ENCODE measurements at places on chromosomes 5 and 9.

GRCh38 chr5:88734191-88734640 is 148.8 kb downstream of the MEF2C start:
- no peak for DNase-seq

- no peak for DNase-seq
Measured at GRCh38 chr5:92945605-92946097, 635.4 kb downstream of the NR2F1-AS1 start.

DNA sequence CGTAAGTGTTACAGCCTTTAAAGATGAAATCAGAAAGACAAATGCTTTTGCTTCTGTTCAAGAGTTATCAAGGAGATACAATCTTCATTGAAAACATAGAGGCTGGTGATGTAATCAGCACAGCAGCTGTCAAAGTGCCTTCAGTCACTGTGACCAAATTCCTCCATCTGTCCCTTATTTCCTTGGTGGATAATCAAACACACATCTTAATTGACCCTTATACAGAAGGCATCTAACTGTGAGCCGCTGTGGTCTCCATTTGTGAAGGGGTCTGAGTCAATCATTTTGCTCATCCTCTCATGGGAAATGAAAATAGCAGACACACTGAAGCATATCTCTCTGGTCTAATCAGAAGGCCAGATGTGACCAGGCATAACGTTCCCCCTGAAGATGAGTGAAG is 130.1 kb upstream of the TLR4 start:
- no peak for DNase-seq

DNA sequence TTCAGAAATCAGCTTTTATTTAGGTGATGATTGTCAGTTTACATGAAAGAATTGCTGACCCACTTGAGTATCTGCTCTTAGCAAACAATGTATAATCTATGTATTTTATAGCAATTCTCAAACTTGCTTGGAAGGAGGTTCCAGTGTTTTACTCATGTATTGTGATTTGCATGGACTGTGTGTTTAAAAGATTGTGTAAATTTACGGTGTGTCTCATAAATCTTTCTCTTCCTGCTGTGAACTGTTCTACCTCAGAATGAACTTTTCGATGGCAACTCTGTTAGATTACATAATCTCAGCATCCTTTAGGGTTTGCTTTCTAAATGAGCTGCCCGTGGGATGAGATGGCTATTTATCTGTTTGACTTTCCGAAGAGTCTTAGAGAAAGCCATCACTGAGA is 122.5 kb downstream of the MEF2C start:
- DNase-seq: no peak

GRCh38 chr9:109518621-109519335 is 20.7 kb upstream of the PTPN3 start:
- no peak for DNase-seq

- peak; percentile 32 for DNase-seq
Measured at GRCh38 chr5:40834391-40834848, 602 bp downstream of the RPL37 start.

DNA sequence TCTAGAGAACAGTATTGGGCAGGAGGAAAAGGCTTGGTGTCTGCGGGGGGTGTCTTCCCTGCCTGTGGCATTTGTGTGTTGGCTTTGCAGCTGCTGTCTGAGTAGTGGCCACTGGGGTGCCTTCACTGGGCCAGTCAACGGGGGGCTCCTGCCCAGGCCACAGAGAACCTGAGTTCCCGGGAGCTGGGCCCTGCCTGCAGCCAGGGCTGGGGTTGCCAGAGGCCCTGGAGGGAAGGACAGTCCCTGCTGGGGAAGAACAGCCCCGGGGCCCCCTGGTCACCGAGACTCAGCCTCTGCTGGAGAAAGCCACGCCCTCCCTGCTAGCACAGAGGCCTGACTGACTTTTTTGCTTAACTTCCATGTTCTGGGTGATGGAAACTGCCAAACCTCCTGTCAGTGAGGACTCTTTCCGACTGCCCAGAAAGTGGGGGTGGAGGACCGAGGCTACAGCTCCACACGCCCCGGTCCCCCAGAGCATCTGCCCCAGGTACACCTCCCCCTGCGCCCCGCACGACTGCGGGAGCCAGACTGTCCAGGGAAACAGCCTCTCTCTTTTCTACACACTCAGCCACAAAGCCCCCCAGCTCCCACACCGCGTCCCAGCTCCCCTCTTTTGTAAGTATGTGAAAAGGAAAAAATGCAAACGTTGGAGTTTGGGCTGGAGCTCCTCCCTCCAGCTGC is 133.4 kb downstream of the DAB2IP start:
- no peak for DNase-seq

DNA sequence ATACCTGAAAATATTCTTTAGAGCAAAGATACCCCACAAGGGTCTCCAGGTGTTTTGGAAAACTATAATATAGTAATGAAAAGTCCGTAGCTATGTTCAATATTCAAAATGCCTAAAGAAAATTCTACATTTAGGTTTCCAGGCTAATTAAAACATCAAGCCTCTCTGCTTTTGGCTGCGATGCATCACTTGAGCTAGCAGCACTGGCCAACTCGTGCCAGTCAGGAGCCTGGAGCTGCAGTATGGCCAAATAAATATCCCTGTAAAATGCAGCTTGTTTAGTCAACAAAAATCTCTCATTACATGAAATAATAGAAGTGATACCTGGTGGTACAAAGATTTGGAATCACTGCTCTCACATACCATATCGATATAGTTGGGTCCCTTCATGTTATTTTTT is 181.1 kb downstream of the ELAVL2 start:
- no peak for DNase-seq

DNA sequence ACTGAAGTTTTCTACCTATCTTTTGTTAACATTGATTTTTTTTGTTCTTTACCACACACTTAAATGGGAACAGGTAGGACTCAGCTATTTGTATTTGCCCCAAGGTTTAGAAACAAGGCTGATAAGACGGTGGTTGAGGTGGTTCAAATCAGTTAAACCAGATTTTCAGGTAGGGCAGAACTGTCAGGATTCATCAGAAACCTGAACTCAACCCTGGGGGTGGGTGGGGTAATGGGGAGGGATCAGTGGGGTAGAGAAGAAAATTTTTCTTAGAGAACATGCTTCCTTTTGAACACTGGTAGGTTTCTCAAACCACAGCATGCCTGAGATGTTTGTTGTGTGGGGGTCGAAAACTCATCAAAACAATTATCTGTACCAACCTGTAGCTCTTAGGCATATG is 113.0 kb downstream of the BASP1 start:
- no peak for DNase-seq

GRCh38 chr9:6852243-6852963 is 94.6 kb downstream of the KDM4C start:
- DNase-seq: no peak

- DNase-seq: no peak
Measured at GRCh38 chr5:150618163-150618562, 22.3 kb upstream of the SYNPO start.

DNA sequence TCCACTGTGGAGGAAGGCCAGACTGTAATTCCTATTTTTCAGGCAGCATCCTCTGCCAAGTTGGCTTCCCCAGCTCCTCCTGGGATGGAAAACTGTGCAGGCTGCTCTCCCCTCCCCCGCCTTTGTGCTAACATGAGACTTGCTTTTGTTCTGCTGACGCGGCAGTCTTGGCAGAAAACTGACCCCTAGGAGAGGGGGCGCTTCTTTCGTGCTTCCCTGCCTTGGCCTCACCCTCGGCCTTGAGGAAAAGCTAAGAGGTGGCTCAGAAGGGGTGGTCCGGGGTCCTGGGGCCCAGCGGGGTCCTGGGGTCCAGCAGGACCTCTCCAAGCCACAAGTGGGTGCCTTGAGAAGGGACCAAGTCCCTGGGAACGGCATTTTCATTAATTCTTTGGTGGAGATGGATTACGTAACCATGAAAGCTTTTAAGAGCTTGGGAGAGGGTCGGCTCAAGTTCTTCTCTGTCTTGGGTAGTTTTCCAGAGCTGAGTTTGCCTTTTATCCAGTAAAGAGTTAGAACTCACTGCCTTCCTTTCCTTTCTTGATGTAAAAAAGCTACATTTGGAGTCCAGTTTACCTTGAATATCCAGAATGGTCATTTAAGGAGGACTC is 51.0 kb downstream of the SH3PXD2B start:
- DNase-seq: no peak

- DNase-seq: no peak
Measured at GRCh38 chr9:108191065-108191464, 664.7 kb downstream of the ACTL7B start.

- no peak for DNase-seq
Measured at GRCh38 chr5:127834554-127834953, 131.4 kb downstream of the CCDC192 start.

DNA sequence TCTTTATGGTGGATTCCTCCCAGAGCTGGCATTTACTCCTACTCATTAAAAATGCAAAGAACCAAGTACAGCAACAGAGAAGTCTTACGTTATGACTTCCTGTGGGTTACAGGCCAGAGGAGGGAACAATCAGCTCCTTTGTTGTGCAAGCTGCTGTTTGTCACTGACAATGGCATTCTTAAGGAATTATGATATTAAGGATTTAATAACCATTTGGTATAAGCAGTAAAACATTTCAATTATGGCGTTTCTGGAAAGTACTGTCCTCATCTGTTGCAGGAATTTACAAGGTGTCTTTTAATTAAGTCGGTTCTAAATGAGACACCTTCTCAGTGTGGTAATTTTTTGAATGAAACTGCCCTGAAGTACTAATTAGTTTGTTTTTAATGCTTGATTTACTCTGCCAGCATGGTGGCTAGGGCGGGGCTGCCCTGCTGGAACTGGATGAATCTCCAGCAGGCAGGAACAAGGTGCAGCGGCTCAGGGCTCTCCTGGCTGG is 49.1 kb upstream of the VDAC1 start:
- no peak for DNase-seq

GRCh38 chr5:132865668-132866341 is 464 bp downstream of the GDF9 start:
- DNase-seq: no peak

- DNase-seq: no peak
Measured at GRCh38 chr5:620586-621180, 8.5 kb downstream of the CEP72 start.

DNA sequence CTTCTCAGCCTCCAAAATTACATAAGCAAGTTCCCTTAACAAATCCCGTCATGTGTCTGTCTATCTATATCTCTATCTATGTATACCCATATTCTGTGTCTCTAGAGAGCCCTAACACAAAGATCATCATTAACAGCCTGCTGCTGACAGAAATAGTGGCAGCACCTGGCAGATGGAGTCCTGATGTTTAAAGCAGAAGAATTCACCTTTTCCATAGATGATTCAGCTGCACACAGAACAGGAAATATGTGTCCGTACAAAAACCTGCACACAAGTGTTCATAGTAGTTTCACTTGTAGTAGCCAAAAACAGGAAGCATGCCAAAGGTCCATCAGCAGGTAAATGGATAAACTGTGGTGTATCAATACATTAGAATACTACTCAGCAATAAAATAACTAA is 45.0 kb upstream of the ACO1 start:
- no peak for DNase-seq

DNA sequence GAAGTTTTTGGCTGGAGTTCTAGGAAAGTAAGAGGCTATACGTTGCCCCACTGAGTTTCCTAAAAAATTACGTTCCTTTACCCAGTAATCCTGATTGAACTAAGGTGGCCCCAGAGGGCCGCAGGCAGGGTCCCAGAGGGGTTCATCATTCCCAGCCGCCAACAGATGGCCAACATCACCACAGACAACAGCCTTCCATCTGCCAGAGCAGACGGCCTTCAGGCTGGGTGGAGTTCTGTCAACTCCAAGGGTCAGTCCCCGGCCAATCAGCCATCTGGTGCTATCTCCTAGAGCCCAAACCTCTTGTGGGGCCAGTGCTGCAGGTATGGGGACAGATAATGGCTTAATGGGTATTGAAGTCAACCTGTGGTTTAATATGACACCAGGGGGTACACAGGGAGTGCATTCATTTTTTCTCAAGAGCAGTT is 30.4 kb downstream of the TBC1D2 start:
- DNase-seq: no peak

GRCh38 chr9:135888126-135888765 is 19.1 kb downstream of the CAMSAP1 start:
- DNase-seq: no peak

GRCh38 chr5:179475208-179475751 is 75.1 kb upstream of the RUFY1 start:
- DNase-seq: no peak

DNA sequence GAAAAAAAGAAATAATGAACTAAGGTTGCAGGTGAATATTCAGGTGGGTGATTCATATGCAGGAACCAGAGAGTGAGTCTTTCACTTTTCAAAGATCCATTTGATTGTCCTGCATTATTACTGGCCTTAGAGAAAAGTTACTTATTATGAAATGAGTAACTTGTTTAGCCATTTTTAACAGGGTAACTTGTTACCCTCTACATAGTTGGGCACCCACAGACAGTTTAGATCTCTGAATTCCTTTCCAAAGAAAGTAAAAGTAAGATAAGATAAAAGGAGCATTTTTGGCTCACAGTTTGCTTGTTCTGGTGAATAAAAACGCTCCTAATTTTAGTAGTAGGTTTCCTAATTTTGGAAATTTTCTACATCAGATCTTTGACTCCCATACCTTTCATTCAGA is 54.1 kb upstream of the DAB2 start:
- DNase-seq: no peak

- DNase-seq: no peak
Measured at GRCh38 chr5:55377810-55378209, 70.0 kb downstream of the MTREX start.

DNA sequence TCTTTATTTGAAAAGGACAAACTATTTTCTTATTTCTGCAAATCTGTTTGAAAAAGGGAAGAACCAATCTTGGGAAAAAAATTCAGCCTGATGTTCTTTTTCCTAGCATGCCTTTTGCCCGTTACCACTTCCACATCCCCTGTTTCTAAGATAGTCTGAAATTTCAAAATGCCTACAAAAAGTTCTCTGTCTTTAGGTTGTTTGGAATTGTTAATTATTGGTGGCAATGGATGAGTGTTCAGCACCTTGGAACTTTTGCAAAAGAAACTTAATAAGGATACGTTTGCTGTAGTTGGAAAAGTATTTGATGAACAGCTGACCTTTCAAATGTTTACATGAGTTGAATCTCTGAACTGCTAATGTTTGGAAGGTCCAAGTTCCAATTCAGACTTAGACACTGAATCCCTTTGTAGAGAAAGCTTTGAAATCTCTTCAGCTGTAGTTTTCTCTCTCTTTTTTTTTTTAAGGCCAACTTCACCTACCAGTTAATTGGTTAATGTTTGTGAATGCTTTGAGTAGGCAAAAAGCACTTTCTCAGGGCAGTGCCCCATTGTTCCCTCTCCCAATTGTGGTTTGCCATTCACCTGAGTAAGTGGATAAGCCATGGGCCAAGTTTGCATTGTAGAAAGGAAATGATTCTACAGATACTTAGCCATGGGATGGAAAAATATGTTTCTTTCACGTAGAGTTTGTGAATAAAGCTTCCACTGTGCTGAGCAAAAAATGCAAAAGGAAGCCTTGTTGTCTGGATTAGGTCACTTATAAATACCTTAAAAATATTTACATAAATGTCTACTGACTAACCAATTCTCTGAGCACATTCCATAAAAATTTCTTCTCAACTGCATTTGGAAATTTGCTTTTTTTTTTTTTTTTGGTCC is 156.4 kb upstream of the ELL2 start:
- DNase-seq: no peak

- no peak for DNase-seq
Measured at GRCh38 chr5:151632524-151632923, 41.4 kb upstream of the FAT2 start.

Measured in activated CD8-positive, alpha-beta memory T cell treated with anti-CD3 and anti-CD28 coated beads for 1 hour (primary cell).